ENCODE measurements at places on chromosomes 11 and 22.

GRCh38 chr11:119198925-119199324 is 7.2 kb upstream of the CBL start:
- DNase-seq, result no peak

GRCh38 chr11:117187799-117188481 is 9.4 kb downstream of the SIDT2 start:
- DNase-seq, result no peak

GRCh38 chr11:120713296-120713695 is 201.7 kb downstream of the GRIK4 start:
- DNase-seq, result no peak

DNA sequence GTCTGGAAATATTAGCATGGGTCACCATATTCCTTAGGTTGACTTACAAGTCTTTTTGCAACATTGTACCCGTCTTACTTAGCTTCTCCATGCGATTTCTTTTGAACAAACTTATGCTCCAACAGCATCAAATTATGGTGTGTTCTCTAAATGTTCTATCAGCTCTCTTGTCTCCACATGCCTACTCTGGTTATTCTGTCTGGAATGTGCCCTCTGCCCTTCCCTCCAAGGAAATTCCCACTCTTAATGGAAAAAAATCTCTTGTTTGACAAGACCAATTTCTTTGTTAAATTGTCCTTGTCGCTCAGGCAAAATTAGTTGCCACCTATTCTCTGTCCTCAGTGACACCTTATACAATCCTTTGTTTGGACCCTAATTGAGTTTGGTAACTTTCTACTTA is 522.8 kb upstream of the LUZP2 start:
- no peak for DNase-seq

DNA sequence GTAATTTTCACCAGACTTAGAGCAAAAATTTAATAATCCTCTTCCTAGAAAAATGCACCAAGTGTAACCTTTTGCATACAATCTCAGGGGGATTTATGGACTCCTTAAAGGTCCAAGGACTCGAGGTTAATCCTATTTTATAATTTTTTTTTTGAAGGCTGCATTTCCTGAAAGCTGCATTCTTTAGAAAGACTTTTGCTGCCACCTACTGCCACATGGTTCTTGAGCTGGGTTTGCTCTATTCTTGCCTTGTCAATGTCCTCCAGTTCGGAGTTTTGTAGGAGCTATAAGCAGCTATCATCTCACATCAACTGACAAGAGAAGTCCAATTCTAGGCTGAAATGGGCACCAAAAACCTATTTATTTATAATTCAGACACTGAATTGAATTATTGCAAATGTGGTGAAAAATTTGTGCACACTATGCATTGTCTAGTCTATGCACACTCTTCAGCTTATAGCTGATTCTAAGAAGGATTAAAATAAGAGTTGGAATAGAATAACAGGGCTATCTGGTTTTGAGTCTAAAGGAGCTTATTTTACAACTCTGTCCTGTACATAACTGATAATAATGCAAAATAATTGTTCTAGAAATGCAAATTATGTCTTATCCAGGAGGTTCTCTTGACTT is 31.3 kb downstream of the TRAF6 start:
- DNase-seq, result peak; percentile 49

- no peak for DNase-seq
Observed at GRCh38 chr11:67649634-67650510, 658 bp downstream of the ACY3 start.

DNA sequence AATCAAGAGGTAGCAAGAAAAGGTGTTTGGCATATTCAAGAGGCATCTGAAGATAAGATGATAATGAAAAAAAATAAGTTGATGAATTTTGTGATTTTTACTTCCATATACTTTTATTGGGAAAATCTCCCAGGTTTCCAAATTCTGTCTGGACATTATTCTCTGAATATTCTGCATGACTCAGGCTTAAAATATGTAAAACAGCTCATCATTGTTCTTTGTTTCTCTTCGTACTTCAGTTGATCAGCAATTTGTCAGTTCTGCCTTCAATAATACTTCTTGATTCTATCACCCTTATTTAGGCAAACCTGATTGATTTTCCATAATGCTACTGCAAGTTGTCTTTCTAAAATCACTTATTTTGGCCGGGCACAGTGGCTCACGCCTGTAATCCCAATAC is 30.2 kb downstream of the GTF2H1 start:
- DNase-seq, result no peak

DNA sequence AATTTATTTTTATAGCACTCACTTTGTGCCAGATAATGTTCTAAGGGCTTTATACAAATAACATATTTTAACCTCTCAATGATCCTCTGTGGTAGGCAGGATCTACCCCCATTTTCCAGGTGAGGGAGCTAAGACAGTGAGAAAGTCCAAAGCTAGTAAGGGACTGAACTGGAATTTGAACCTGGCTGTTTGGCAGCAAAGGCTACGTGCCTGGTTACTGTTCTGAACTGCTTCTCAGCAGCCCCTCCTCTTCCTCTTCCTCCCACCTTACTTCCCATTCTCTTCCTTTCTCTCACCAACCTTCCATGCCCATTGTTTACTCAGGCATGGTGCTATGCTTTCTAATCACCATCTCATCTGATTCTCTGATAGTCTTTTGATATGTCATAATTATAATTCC is 82.0 kb downstream of the INSC start:
- DNase-seq, result no peak

- no peak for DNase-seq
Observed at GRCh38 chr11:15660496-15660895, 545.8 kb downstream of the INSC start.

GRCh38 chr11:112880495-112880894 is 80.7 kb upstream of the NCAM1 start:
- DNase-seq, result peak; percentile 1

DNA sequence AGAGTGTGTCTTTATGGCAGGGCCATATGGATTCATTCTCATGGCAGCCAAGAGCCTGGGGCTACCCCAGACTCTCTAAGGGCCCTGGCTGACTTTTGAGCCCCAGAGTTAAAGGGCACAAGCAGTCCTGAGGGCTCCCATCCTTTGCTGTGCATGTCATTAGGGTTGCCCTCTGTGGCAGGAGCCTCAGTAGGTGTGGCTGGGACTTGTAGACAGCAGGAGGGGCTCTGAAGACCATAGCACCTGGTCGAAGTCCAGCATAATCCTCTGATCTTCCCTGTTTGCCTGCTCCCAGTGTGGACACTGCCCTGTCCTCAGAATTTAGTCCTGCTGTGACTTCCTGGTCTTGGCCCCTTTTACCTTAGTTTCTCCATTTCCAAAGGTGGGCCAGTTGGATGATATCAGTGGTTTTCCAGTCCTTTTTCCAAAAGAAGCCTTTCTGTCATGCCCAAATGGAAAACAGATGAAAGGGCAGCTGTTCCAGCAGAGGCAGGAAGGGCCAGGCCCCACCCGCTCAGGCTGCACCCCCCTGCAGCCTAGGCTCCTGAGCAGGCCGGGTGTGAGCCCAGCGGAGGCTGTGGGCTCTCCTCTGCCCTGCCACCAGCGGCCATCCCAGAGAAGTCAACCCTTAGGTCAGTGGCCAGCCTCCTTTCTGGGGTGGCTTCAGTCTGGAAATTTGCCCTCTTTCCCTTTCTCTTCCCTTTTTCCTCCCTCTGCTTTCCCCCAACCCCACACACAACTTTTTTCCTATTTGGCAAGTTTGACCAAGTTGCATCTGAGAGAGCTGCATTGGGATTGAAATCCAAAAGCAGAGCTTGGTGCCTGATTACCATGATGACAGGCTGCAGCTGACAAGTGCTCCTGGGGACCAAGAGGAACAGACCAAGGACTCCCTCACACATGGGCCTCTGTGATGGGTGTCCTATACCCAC is 32.8 kb upstream of the SUSD2 start:
- DNase-seq, result no peak

- DNase-seq, result no peak
Observed at GRCh38 chr11:15201586-15201985, 86.9 kb downstream of the INSC start.

GRCh38 chr11:36743039-36743438 is 145.0 kb upstream of the RAG2 start:
- DNase-seq, result no peak

DNA sequence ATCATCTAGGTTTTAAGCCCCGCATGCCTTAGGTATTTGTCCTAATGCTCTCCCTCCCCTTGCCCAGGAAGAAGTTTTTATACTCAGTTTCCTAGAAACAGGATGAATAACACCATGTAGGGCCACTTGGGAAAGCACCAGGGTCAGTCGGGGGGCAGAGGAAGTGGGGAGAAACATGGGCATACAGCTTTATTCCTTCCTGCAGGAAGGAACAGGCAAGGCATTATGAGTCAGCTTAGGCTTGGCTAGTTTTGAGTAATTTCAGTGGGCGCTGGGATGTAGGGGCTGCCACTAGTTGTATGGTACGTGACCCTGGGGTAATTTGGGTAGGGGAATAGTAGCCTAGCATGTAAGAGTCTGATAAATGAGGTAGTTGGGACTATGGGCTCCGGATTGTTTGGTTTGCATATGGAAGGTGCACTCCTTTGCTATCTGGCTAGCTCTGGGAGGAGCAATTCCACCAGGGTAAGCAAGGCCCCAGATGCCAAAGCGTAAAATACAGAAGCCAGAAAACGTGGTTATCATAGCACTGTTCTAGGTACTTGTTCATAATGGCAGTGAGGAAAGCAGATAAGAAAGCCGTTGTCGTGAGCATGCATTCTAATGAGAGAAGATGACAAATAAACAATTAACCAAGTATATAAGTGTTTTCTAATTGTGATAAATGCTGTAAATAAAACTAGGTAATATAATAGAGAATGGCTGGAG is 24.8 kb downstream of the ACER3 start:
- DNase-seq, result no peak

GRCh38 chr22:50620593-50621355 is 7.2 kb downstream of the ARSA start:
- DNase-seq, result peak; percentile 54

DNA sequence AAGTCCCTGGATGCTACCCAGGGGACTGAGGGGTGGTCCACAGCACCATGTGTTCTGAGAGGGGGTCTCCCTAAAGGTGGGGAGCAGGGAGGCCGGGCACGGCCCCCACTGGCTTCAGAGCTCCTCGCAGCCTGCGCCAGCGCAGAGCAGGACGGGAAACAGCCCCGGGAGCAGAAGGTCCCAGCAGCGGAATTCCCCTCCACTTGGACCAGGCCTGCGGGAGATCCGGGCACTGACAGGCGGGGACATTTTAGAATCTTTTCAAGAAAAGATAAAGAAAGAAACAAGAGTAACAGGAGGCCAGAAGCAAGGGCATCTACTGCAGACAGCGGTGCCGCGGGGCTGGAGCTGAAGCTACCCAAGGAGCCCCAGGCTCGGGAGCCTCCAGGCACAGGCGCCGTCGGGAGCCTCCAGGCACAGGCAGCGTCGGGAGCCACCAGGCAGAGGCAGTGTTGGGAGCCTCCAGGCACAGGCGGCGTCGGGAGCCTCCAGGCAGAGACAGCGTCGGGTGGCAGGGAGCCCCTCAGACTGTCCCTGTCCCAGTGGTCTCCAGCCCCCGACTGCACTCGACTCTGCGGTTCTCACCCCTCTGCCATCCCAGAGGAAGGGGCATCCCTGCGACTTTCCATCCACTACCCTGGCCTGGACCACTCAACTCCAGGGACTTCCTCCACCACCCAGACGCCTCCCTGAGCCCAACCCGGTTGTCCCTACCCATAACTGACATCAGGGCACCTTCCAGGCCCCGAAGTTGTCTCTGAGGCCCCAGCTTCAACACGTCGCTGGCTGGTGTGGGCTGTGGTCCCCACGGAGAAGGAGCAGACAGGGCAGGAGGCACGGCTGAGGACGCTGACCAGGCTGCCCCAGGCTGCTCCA is 211.1 kb downstream of the BRD1 start:
- DNase-seq, result no peak

- no peak for DNase-seq
Observed at GRCh38 chr22:37248251-37248650, 4.2 kb upstream of the RAC2 start.

DNA sequence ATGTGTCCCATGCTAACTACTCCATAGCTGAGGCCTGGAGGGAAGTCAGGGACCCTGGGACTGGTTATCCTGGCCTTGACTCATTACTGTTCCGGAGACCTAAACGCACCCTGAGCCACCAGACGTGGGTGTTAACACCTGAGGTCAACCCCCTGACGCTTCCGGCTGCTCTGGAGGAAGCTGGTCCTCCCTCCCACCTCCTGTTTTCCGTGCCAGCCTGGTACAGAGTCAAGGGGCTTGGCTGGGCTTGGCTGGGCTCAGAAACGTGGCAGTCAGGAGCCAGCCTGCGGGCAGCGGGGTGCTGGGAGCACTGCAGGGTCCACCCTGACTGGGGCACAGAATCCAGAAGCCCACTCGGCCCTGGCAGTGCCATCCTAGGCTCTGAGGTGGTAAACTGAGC is 2.6 kb downstream of the TMPRSS4 start:
- peak; percentile 4 for DNase-seq

- DNase-seq, result no peak
Observed at GRCh38 chr22:17131686-17132085, 10.5 kb upstream of the TMEM121B start.

DNA sequence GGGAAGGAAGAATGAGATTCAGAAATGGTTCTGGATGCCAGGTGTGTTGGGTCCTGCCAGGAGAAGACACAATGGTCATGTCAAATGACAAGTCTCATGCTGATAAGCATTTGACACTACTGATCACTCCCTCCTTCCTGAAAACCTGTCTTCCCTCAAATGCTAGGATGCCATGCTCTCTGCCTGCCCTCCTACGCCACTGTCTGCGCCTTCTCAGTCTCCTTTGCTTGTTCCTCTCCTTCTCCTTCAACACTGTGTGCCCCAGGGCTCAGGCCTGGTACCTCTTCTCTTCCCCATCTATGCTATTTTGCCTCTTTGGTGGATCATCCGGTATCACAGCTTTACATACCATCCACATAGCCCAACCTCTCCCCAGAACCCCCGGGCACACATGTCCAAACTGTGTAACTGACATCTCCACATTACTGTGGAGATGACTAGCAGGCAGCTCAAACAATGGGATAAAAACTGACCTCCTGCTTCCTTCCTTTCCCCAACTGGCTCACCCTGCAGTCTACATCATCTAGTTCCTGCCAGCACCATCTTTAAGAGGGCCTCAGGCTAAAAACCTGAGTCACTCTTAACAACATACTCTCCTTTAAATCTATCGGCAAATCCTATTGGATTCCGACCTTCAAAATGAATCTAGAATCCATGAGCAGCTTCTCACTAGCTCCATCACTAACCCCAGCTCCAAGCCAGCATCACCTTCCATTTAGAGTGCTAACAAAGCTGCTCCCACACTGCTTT is 8.2 kb downstream of the AP1B1 start:
- DNase-seq, result no peak

DNA sequence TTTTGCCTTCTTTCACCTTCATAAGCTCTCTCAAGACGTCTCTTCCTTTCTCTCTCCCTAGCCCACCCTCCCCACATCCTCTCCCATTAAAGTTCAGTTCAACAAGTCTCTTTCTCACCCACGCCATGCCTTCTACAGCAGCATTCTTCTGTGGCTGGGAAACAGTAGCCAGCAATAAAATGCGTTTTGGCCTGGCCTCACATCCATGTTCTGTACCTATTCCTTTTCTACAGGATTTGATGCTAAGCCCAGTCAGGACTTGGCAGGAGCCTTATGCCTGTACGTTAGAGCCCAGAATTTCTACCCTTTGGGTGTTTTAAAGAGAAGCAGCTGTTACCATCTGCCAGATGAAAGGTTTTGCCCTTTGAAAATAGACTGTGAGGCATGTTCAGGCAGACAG is 7.1 kb upstream of the CD44 start:
- no peak for DNase-seq
